ENCODE measurements at places on chromosomes 2 and 18.

- H3K27me3 ChIP-seq = no peaks in the 10 kb centered on the region
- no peak for DNase-seq
- H3K27ac ChIP-seq = no peak overlapping the region
- H3K36me3 ChIP-seq = no peaks in the 10 kb centered on the region
- no peaks in the 10 kb centered on the region for H3K4me1 ChIP-seq
Observed at GRCh38 chr18:46578987-46579386, 78.0 kb downstream of the LOXHD1 start.

- DNase-seq = no peak
- H3K27ac ChIP-seq = no peak overlapping the region
- H3K36me3 ChIP-seq = no peaks in the 10 kb centered on the region
- H3K27me3 ChIP-seq = no peaks in the 10 kb centered on the region
Observed at GRCh38 chr18:38646296-38646695, 1080.7 kb upstream of the CELF4 start.

DNA sequence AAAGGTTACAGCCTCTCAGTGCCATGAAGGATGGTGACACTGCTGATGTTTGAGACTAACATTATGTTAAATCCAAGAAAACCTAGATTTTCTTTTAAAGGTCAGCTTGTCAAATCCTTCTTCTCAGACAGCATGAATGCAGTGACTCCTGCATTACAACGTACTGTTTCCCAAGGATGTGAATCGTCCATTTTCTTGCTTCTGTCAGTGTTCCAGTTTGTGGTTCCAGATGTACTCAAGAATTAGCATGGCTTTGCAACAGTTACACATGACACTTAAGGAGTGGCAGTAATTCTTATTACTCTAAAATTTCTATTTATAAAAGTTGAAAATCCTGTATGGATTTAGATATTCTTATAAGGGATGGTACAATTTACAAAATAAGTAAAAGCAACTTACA lies 1.5 kb upstream of the TTC39C start:
- H3K4me3 ChIP-seq = no peak overlapping the region
- no peaks in the 10 kb centered on the region for H3K27me3 ChIP-seq
- DNase-seq = no peak
- no peak overlapping the region for H3K27ac ChIP-seq
- no peaks in the 10 kb centered on the region for H3K36me3 ChIP-seq

- H3K4me3 ChIP-seq = no peak overlapping the region
- no peaks in the 10 kb centered on the region for H3K36me3 ChIP-seq
- H3K27ac ChIP-seq = no peak overlapping the region
- no peak for DNase-seq
Observed at GRCh38 chr18:56200381-56200911, 437.9 kb downstream of the TXNL1 start.

GRCh38 chr2:71778936-71779773 lies 325.8 kb downstream of the DYSF start:
- H3K4me3 ChIP-seq = no peak overlapping the region
- no peaks in the 10 kb centered on the region for H3K36me3 ChIP-seq
- H3K27me3 ChIP-seq = no peaks in the 10 kb centered on the region
- DNase-seq = peak; percentile 22

DNA sequence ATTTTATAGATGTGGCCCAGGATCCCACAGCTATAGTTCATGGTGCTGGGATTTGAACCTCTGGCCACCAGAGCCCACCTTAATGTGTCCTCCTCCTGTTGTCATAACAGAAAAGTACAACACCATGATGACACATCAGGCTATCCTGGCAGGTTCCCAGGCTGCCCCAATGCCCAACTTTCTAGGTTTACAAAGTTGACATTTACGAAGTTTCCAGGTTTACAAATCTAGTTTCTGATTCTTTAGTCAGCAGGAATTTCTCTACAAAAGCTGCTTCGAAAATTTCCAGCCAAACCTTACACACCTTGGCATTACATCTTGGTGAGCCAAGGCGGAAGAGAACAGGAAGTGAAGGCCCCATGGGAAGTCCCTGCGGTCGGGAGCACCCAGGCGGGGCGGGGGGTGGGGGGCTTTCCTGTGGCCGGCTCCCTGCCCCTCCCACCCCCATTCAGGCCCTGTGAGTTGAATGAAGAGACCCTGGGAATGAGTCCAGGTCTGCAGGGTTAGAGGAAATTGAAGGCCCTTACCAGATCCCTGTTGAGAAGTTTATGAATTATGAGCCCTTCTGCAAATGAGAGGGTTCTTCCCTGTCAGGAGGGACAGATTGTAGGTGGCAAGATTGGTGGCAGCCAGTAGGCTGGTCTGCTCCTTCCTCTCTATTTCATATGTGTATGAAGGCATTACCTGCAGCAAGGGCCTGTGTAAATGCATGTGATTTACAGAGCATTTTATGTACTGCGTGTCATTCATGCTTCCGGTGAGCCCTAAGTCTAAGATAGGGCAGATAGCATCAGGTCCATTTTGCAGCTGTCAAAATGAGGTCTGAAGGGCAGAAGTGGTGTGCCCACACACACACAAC lies 11.1 kb upstream of the IL1RN start:
- H3K4me3 ChIP-seq = no peak overlapping the region
- H3K4me1 ChIP-seq = peaks cover 9% of the 10 kb centered on the region
- H3K27ac ChIP-seq = no peak overlapping the region
- DNase-seq = no peak
- H3K36me3 ChIP-seq = no peaks in the 10 kb centered on the region

DNA sequence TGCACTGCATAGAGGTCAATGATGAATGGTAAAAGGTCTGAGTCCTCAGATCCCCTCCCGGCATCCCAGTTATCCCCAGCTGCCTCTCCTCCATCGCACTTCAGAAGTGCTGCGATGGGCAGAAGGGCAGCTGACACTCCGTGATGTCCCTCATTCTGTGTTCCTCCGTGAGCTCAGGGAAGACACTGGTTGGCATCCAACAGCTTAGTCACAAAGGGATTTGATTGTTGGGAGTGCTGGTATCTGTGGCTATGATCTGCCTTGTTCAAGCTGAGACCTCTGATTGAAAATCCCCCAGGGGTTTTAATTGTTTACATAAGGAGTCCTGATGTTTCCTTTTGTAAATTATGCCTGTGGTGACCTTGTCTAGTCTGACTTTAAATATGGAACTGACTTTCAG lies 19.0 kb upstream of the SAG start:
- H3K27me3 ChIP-seq = no peaks in the 10 kb centered on the region
- DNase-seq = no peak
- no peaks in the 10 kb centered on the region for H3K4me1 ChIP-seq
- H3K36me3 ChIP-seq = peaks cover 40% of the 10 kb centered on the region

- no peak overlapping the region for H3K4me3 ChIP-seq
- H3K4me1 ChIP-seq = no peaks in the 10 kb centered on the region
- peak; percentile 20 for DNase-seq
- H3K27me3 ChIP-seq = no peaks in the 10 kb centered on the region
- H3K36me3 ChIP-seq = no peaks in the 10 kb centered on the region
- H3K27ac ChIP-seq = no peak overlapping the region
Observed at GRCh38 chr18:8341481-8342230, 267.6 kb upstream of the RAB12 start.

DNA sequence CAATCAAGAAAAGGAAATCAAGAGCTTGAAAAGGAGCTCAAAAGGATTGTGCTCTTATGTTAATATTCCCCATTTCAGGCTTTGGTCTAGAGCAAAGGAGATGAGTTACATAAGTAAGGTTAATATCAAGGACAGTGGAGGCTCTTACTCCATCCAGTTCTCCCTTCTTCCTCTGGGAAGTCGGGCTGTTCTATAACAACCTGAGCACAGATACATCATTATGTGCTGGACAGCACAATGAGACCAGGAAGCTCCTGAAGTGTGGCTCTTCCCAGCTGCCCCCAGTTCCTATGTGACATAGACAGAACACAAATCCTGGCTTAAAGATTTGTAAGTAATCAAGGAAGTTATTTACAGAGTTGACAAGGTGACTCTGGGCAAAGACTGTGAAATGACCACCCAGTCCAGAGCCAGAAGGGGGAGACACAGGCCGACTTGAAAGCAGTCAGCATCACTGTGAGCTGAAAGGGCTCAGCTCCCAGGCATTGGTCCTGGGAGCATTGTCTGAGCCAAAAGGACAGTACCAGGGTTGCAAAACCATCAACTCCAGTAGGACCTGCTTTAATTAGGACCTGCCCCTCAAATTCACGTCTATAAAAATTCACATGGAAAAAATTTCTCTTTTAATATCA lies 917.6 kb upstream of the ACVR2A start:
- H3K27me3 ChIP-seq = no peaks in the 10 kb centered on the region
- DNase-seq = peak; percentile 84
- no peaks in the 10 kb centered on the region for H3K4me1 ChIP-seq

GRCh38 chr18:46040747-46041104 lies 31.3 kb downstream of the PSTPIP2 start:
- H3K27me3 ChIP-seq = no peaks in the 10 kb centered on the region
- H3K27ac ChIP-seq = no peak overlapping the region
- no peaks in the 10 kb centered on the region for H3K36me3 ChIP-seq

GRCh38 chr2:148860037-148860436 lies 15.0 kb upstream of the KIF5C start:
- no peaks in the 10 kb centered on the region for H3K4me1 ChIP-seq
- H3K36me3 ChIP-seq = no peaks in the 10 kb centered on the region
- no peaks in the 10 kb centered on the region for H3K27me3 ChIP-seq
- DNase-seq = no peak

DNA sequence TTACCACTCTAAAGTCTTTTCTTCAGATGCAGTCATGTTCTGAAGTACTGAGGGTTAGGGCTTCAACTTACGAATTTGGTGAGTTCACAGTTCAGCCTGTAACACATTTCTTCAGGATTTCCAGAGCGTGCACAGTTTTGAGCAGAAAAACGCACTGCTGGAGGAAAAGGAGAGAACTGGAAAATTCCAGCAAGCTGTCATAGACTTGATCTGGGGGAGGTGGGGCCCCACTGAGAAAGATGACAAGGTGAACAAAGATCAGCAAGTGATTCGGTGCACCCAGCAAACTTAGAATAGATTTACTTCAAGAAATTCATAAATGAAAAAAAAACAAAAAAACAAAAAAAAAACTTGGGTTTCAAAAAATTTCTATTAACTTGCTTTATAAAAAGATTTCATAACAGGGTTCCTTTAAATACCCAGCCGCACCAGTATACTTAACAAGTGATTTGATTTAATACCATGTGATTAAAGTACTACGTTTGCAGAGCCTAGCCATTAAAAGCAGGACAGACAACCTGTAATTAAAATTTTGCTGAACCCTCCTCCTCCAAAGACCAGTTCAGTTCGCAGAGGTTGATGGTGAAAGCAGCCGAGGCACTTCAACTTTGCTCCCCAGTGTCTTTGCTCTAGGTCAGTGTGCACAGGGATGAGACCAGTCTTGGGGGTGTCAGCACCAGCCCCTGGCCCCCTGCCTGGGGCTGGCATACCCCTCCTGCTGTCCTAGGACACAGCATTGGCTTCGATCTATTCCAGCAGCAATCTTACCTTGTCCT lies 30.5 kb downstream of the CTIF start:
- H3K4me3 ChIP-seq = no peak overlapping the region
- no peak for DNase-seq
- H3K36me3 ChIP-seq = no peaks in the 10 kb centered on the region
- H3K27ac ChIP-seq = no peak overlapping the region

DNA sequence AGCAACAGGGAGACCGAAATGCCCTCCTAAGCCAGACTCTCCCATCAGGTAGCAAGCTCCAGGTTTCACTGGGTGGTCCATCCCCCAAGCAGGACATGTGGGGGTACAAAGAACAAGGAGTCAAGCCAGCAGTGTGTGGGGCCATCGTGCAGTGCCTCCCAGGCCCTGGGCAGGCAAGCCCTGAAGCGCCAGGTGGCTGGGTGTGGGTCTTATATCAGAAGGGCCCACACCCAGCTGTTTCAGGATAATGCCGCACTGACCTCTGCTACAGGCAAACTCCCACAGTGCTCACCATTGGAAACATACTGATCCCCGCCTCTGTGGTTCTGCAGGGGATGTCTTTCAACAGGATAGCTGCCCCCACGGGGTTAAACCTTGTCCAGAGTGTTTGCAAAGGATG lies 174.2 kb upstream of the SMAD2 start:
- H3K27ac ChIP-seq = no peak overlapping the region
- peaks cover 25% of the 10 kb centered on the region for H3K4me1 ChIP-seq
- no peaks in the 10 kb centered on the region for H3K27me3 ChIP-seq
- H3K4me3 ChIP-seq = no peak overlapping the region
- no peaks in the 10 kb centered on the region for H3K36me3 ChIP-seq

DNA sequence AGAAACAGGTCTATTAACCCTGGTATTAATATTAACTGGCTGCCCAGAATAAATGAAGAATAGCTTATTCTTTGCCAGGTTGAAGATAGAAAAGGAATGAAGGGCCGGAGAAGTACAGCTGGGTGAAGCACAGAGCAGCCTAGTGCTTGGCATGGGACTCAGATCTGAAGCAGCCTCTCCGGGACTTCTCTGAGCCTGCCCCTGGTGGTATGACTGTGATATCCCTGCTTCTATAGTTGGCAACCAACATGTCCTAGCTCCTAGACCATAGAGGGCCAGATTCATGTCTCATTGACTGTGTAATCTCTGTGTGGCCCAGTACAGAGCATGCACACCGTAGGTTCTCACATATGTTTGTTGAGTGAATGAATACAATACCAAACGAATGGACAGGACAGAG lies 107.8 kb downstream of the MSH2 start:
- DNase-seq = peak; percentile 59
- no peaks in the 10 kb centered on the region for H3K36me3 ChIP-seq
- no peak overlapping the region for H3K27ac ChIP-seq
- no peaks in the 10 kb centered on the region for H3K27me3 ChIP-seq
- no peaks in the 10 kb centered on the region for H3K4me1 ChIP-seq

- H3K4me3 ChIP-seq = no peak overlapping the region
- H3K36me3 ChIP-seq = no peaks in the 10 kb centered on the region
- no peaks in the 10 kb centered on the region for H3K27me3 ChIP-seq
- no peak overlapping the region for H3K27ac ChIP-seq
- H3K4me1 ChIP-seq = peaks cover 10% of the 10 kb centered on the region
Observed at GRCh38 chr18:54090856-54091255, 133.6 kb downstream of the MBD2 start.

- no peaks in the 10 kb centered on the region for H3K36me3 ChIP-seq
- H3K4me1 ChIP-seq = peaks cover 14% of the 10 kb centered on the region
- H3K27me3 ChIP-seq = peaks cover 30% of the 10 kb centered on the region
- H3K4me3 ChIP-seq = no peak overlapping the region
- no peak overlapping the region for H3K27ac ChIP-seq
- peak; percentile 57 for DNase-seq
Observed at GRCh38 chr2:115165529-115166109, 723.2 kb downstream of the DPP10 start.

DNA sequence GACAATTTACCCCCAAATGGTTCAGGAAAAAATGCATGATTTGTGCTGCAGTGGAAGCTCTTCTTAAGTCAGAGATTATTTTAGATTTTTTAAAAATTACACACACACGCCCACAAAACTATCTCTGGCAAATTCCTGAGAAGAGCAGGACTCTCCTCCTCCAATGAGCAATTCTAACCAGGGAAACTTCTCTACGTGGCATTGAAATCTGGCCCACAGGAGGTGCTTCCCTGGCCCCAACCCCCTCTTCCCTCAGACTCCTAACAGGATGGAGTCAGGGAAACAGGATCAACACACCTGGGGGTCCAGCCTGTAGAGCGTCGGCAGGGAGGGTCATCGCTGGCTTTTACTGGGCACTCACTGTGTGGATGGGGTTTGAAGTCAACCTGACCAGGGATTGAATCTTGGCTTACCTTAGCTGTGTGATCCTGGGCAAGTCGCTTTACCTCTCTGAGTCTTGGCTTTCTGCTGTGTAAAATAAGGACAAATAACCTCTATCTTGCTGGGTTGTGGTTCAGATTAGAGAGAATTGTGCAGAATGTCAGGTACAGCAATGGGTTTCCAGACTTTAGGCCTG lies 65.4 kb upstream of the ASAP2 start:
- H3K27me3 ChIP-seq = peaks cover 41% of the 10 kb centered on the region
- no peak for DNase-seq
- no peak overlapping the region for H3K27ac ChIP-seq
- peaks cover 10% of the 10 kb centered on the region for H3K4me1 ChIP-seq
